Activated CD8-positive, alpha-beta memory T cell treated with anti-CD3 and anti-CD28 coated beads, Interleukin-2, amount 50 U/mL, for 4 hours (primary cell): ENCODE measurements at places on chromosomes 13 and 19.

- DNase-seq, result no peak
These were observed 1.6 kb downstream of the JUNB start for GRCh38 chr19:12792853-12793289.

- no peak for DNase-seq
These were observed 71.5 kb downstream of the DNAJC15 start for GRCh38 chr13:43094901-43095300.

- DNase-seq, result peak; percentile 48
These were observed 12.9 kb downstream of the PIN1 start for GRCh38 chr19:9848060-9848459.

GRCh38 chr19:39671739-39672363 is 16.1 kb downstream of the LGALS16 start:
- no peak for DNase-seq

DNA sequence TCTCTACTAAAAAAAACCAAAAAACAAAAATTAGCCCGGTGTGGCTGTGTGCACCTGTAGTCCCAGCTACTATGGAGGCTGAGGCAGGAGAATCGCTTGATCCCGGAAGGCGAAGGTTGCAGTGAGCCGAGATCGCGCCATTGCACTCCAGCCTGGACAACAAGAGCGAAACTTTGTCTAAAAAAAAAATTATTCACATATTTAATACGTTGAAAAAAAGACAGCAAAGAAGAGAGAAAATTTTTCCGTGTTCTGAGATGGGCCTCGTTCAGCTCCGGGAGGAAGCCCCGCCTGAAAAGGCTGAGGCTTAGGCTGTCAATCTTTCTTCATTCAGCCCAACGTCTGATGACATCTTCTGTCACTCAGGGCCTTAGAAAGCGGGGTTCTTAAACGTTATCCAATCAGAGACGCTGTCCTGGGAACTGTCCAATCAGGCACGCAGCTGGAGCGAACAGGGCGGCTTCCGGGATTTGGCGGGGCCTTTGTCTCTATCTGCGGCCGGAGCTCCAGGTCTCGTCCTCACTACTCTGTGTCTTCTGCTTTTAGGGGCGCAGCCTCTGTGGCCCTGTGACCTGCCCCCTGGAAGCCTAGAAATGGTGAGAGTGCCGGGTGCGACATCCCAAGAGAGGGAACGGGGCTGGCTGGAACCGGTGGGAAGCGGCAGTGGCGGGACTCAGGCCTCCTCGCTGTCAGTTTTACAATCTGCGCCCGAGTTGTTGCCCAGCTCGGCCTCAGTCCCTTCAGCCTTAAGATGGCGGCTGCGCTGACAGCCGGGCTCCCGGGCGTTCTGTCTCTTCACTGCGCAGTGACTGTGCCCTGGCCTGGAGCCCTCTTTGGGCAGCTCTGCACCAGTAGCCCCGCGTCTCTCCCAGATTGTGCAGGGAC is at the start of gene ZNF726:
Gene ZNF726, plus strand, starts transcription at position 485 of the 885 bp plus-strand sequence. Its CDS starts 109 bp downstream, at position 594.
- DNase-seq, result peak; percentile 79

GRCh38 chr13:73598020-73598712 is 536.0 kb downstream of the KLF12 start:
- no peak for DNase-seq

- DNase-seq, result no peak
These were observed 537.6 kb downstream of the KLF5 start for GRCh38 chr13:73596382-73596781.

- no peak for DNase-seq
These were observed 59.3 kb downstream of the URI1 start for GRCh38 chr19:30001301-30001700.

DNA sequence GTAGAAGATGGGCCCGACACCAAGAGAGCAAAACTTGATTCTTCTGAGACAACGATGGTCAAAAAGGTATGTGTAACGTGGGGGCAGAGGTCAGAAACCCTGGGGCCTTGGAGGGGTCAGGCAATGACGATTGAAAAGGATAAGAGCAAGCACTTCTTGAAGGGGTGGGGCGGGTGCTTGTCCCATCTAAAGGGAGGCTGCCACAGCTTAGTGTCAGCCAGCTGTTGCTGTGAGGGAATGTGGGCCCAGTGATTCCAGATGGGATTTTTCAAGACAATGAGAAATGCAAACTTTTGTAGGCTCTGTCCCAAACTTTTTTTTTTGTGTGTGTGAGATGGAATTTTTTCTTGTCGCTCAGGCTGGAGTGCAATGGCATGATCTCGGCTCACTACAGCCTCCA is 24.5 kb downstream of the SAE1 start:
- DNase-seq, result no peak

DNA sequence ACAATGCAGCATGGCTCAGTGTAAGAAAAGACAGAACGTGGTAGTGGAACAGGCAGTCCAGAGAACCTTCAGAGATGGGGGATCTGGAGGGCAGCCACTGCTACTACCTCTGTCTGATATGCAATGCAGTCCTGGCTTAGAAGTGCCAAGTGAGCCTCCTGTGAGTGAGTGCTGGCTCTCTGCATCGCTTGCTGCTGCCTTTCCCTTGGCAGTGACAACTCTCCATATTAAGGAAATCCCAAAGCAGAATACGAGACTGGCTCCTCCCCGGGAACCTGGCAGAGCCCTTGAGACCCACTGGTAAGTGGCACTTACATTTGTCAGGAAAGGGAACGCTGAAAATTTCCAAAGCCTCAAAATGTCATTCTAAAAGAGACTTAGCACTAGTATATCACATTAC is 7.5 kb downstream of the DOCK9 start:
- DNase-seq, result no peak

DNA sequence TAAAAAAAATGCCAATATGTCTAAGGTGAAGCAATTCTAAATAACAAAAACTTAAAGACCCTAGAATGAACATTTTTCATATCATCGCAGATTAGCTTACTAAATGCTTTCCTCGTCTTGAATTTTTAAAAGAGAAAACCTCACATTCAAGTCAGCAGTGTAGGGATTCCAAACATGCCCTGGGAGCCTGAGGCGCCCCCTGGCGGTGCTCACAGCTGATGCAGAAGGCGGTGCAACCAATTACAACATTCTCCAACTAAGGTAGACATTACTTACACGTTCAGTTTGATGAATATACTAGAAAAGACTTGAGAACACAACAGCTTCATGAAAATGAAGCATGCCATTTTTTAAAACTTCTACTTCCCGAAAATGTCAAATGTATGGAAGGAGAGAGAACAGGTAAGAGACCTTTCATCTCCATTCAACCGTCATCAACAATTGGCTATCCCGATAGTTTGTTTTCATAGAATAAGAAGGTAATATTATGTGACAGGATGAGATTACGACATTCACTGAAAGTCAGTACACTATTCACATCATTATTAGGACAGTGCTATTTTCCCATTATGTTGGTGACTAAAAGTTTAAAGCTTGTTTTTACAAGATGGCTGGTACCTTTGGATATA is 304.4 kb downstream of the DCLK1 start:
- DNase-seq, result no peak

DNA sequence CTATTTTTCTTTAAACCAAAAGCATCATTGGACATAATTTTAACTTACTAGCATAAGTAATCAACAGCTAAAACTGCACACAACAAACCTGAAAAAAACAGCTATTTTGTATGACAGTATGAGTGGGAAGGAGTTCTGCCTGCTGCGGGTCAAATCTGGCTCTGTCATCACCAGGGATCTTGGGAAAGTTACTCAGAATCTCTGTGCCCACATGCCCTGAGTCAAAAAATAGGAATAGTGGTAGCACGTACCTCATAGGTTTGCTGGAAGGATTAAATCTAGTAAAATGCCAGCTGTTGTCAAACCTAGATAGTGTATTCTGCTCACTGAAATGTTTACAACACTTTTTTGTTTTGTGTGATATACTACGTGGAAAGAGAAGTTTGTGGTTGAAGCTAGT is 1.1 kb downstream of the CLN5 start:
- no peak for DNase-seq

DNA sequence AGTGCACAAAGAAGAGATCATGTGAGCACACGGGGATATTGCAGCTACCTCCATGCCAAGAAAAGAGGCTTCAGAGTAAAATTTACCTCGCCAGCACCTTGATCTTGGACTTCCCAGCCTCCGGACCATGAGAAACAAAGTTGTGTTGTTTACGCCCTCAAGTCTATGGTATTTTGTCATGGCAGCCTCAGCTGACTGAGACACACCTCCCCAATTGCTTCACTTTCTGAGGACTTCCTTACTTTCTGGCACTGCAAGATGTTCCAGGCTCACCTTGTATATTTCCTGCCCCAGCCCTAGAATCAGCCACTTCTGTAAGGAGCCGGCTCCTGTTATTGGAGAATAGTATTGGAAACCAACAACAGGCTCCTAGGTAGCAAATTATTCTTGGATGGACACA is 6.6 kb upstream of the CEBPG start:
- no peak for DNase-seq

- DNase-seq, result no peak
These were observed 10.4 kb downstream of the IGFLR1 start for GRCh38 chr19:35731779-35732405.

GRCh38 chr19:29121684-29122083 is 91.3 kb downstream of the UQCRFS1 start:
- no peak for DNase-seq

DNA sequence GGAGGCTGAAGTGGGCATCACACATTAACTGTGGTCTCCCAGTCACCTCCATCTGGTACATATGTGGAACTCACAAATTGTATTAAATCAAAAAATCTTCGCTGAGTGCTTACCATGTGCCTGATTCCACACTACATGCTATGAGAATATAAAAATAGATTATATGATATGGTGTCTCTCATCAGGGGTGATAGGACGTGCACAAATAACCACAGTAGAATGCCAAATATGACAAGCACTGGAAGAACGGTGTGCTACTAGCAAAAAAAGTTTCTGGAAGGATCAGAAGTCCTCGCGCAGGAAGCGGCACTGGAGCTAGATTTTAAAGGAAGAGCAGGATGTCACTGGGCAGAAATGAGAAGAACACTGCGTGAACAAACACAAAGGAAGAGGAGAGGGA is 62.3 kb downstream of the TBC1D4 start:
- no peak for DNase-seq

DNA sequence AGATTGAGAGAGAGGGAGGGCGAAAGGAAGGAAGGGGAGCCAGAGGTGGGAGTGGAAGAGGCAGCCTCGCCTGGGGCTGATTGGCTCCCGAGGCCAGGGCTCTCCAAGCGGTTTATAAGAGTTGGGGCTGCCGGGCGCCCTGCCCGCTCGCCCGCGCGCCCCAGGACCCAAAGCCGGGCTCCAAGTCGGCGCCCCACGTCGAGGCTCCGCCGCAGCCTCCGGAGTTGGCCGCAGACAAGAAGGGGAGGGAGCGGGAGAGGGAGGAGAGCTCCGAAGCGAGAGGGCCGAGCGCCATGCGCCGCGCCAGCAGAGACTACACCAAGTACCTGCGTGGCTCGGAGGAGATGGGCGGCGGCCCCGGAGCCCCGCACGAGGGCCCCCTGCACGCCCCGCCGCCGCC is at the start of gene TNFSF11:
Gene TNFSF11, plus strand, starts transcription at position 142 of the 400 bp plus-strand sequence. Its CDS starts 152 bp downstream, at position 294.
- DNase-seq, result no peak

DNA sequence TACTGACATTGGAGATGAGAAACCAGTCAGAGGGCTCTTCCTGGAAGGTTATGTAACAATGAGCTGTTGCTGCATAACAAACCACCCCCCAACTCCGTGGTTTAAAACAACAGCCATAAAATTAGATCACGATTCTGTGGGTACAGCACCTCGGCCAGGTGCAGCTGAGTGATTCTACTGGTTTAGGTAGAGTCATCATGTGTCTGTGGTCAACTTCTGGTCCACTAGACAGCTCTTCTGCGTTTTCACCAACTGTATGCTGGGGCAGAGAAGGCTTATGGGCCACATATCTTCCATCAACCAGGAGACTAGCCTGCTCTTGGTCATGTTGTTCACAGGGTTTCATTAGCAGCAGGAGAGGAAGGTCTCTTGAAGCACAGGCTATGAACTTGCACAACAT is 585.5 kb downstream of the KCTD12 start:
- DNase-seq, result no peak

- DNase-seq, result no peak
These were observed 40.6 kb downstream of the DCLK1 start for GRCh38 chr13:36090592-36090991.

GRCh38 chr13:33934343-33934742 is 116.4 kb downstream of the RFC3 start:
- no peak for DNase-seq

DNA sequence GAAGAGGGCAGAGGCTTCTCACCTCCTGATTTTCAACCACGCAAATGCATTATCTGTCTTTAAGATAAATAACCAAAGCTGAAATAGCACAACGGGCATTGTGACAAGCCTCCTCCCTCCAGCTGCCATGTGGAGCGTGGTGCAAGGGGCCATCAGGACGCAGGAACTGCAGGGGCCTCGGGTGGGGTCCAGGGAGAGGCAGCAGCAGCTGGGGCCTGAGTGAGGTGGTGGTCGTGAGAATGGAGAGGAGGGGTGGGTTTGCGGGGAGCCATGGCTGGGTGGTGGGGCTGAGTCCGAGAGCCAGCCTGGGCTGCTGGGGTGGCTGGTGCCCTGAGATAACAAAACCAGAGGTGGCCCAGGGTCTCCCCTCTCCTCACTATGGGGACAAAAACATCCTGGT is 66.0 kb downstream of the EPS15L1 start:
- DNase-seq, result no peak

- peak; percentile 56 for DNase-seq
These were observed 2.7 kb downstream of the WDR88 start for GRCh38 chr19:33134571-33135041.

- DNase-seq, result no peak
These were observed 16.0 kb downstream of the KCTD15 start for GRCh38 chr19:33812388-33813330.

- DNase-seq, result no peak
These were observed 341.2 kb upstream of the DACH1 start for GRCh38 chr13:72208112-72208645.

DNA sequence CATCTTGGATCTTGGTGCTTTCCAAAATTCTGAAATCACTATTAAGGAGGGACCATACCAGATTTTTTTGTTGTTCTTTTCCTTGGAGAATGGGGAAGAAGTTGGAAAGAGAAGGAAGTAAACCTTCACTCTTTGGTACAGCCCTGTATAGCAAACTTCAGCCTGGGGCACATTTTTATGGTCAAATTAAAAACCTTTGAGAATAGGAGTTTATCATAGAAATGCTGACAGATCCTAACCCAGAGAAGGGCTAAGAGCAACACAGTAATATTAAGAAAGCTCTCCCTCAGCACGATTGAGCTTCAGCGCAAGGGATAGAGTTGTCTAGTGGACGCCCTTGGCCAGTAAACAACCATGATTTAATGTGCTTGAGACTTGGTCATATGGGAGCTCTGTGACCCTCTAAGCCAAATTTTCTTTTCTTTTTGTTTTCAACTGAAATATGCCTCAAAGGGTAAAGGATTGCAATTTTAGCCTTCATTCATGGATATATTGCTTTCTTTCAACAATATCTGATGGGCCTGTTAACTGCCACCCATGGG is 294.3 kb upstream of the MAB21L1 start:
- no peak for DNase-seq

- DNase-seq, result no peak
These were observed 13.1 kb downstream of the XRCC1 start for GRCh38 chr19:43562226-43562697.

GRCh38 chr13:111879719-111880118 is 187.2 kb upstream of the SOX1 start:
- DNase-seq, result no peak

DNA sequence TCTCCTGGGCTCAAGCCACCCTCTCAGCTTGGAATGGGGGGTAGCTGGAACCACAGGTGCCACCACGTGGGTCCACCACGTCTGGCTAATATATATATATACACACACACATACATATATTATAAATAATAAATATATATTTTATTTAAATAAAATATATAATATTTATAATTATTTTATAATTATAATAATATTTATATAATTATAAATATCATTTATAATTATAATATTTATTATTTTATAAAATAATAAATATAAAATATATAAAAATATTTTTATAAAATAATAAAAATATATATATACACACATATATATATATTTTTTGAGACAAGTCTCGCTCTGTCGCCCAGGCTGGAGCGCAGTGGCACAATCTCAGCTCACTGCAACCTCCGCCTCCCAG is 2.4 kb downstream of the ELANE start:
- no peak for DNase-seq
